ENCODE measurements at places on chromosomes 12 and 14.

DNA sequence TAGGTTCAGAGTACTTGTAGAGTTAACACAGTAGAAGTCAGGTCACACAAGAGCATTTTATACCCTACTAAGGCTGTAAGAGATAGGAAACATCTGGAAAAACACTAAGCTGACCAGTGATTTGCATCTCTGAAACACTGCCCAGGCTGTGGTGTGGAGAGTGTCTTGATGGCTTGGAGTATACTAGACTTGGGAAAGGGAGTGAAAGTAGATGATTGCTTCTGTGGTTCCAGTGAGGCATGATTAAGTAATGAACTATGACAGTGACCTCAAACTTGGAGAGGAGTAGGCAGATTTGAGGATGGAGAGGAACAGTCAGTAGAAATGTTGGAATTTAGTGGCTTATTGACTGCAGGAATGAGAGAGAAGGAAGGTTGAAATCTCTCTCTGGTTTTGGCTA, 201.2 kb downstream of the FLRT2 start:
- no peak for DNase-seq

DNA sequence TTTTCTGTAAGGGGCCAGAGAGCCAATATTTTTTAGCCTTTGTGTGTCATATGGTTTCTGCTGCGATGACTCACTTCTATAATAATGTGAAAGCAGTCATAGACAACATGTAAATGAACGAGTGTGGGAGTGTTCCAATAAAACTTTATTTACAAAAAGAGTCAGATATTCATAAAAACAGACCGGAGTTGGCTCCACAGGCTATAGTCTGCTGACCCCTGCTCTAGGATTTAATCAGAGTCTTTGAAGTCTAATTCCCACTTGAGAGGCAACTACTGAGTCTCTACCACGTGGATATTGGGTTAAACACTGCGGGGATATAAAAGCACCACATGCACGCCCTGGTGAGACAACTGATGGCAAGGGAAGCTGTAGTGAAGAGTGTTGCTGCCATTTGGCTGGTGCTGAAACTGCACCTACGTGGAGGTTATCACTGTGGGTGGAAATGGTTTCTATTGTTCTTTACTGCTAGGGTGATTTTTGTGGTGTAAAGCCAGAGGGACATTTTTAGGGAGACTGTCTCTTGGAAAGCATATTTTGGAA, 3.6 kb upstream of the NINJ2 start:
- DNase-seq, result no peak

- DNase-seq, result peak; percentile 94
Observed at GRCh38 chr12:118773956-118774723, 207.2 kb upstream of the SRRM4 start.

DNA sequence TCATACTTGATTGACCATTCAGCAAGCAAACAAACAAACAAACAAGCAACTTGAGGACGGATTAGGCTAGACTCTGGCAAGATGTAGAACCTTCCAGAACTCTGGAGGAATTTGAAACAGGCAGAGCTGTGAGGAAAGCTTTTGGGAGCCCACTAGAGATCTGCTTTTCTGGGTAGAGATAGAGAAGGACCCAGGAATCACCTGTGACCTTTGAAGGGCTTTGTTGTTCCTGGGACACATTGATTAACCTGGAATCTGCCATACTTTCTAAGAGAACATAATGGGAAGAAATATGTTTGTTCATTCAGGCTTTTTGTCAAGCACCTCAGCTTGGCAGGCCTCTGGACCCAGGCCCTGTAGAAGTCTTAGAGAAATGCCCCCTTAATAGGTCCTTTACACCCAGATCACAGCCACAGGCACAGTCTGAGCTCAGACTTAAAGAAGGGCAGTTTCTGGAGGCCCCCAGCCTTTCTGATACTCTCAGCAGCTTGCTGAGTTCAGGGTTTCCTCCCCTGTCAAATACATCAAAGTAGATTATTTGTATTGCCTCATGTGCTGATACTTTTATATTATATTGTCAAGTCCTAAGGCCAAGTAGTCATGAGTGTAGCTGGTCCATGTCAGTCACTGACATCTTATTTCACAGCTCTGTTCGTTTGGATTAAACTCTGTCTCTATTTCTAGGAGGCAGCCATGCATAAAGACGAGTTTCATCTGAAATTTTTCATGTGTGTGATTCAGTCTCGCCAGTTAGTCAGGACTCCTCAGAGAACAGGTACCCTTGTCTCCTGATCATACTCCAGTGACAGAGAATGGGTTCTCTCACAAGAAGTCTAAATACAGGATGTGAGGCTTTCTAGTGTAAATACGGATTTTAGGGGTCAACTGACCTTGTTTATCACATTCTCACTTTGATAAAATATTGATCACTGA, 1.1 kb upstream of the SENP1 start:
- DNase-seq, result no peak

- no peak for DNase-seq
Observed at GRCh38 chr14:87409393-87409792, 583.6 kb downstream of the GALC start.

- DNase-seq, result no peak
Observed at GRCh38 chr12:51837286-51837685, 11.2 kb downstream of the FIGNL2 start.

GRCh38 chr14:31752867-31753661, 191.9 kb downstream of the NUBPL start:
- no peak for DNase-seq

- DNase-seq, result no peak
Observed at GRCh38 chr12:34286934-34287333, 264.6 kb downstream of the ALG10 start.
